Karpas-422 (cell line): ENCODE measurements at places on chromosomes 3 and 15.

DNA sequence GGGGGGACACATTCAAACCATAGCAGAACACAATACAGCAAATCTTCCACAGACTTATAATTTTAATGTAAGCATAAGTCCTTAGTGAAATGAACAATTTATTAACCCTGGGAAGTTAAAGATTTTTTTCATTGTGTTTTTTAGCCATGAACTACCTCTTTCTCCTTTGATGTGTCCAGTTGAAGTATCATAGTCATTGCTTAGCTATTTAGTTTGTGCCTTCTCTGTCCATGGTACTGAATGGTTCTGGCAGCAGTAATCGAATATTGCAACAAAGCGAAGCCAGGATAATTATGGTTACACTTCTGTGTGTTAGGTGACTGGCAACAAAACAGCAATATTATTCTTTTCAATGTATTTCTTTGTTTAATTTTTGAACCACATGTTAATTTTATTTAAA, 403.0 kb upstream of the ONECUT1 start:
- no peaks in the 10 kb centered on the region for H3K36me3 ChIP-seq
- H3K27me3 ChIP-seq, result no peaks in the 10 kb centered on the region
- peak; percentile 49 for DNase-seq
- H3K4me3 ChIP-seq, result no peak overlapping the region

DNA sequence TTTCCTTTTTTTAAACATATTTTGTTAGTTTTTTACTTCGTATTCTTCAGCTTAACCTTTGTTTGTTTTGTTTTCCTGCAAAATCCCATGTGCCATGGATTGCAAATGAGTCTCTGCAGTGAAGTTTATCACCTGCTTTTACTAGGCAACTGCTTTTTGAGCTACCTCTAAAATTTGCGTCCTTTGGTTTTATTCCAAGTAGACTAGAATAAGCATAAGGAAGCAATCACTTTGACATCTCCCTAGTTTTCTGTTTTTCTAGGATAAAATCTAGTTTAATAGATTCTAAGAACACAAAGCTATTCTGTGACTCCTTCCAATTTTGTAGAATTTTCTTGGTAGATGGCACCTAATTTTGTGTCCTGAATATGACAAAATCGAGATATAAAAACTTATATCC, 1059.2 kb downstream of the OTOL1 start:
- H3K4me1 ChIP-seq, result no peaks in the 10 kb centered on the region
- H3K4me3 ChIP-seq, result no peak overlapping the region
- H3K27me3 ChIP-seq, result no peaks in the 10 kb centered on the region
- no peaks in the 10 kb centered on the region for H3K36me3 ChIP-seq
- no peak overlapping the region for H3K27ac ChIP-seq

DNA sequence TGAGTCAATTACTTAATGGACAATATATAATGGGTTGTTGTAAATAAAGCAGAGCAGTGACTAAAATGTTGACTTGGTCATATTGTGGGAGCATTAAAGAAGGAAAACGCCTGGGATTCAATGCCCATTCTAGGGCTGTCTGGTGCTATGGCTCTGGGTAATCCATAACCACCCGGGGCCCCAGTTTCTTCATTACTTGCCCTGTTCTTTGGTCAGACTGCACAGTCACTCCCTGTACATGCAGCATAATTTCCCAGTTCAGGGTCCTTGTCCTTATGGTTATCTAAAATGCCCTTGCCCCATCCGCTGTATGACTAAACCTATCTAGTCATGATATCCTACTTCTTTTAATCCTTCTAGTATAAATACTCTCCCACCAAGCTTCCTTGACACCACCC, 27.5 kb upstream of the DENND4A start:
- no peak for DNase-seq
- no peaks in the 10 kb centered on the region for H3K36me3 ChIP-seq
- no peaks in the 10 kb centered on the region for H3K27me3 ChIP-seq
- no peak overlapping the region for H3K4me3 ChIP-seq

DNA sequence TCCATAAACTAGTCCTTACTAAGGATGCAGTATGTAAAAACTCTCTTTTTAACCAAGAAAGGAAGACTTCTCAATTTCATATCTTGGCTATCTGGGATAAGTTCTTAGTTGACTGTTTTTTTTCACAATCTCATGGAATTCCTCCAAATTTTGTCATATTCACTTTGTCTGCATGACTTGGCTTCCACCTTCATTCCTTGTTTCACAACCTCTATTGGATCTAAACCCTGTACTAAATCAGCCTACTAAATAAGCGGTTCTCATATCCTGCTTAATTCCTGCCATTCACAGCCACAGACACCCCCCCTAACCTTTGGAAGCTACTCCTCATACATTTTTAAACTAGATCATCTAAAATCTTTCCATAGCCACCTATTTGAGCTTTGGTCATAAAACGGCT, 370.6 kb upstream of the NAALADL2 start:
- no peaks in the 10 kb centered on the region for H3K36me3 ChIP-seq
- no peak overlapping the region for H3K4me3 ChIP-seq
- DNase-seq, result no peak

GRCh38 chr15:42474827-42475226, 16.1 kb downstream of the ZNF106 start:
- no peak for DNase-seq
- no peaks in the 10 kb centered on the region for H3K27me3 ChIP-seq
- H3K27ac ChIP-seq, result peak overlapping the region; percentile 48
- H3K36me3 ChIP-seq, result peaks cover 12% of the 10 kb centered on the region; the same call in 1 of the 2 replicates
- peaks cover 57% of the 10 kb centered on the region for H3K4me1 ChIP-seq
- no peak overlapping the region for H3K4me3 ChIP-seq
